ENCODE measurements at places on chromosomes 16 and 17.

- DNase-seq, result no peak
Observed at GRCh38 chr16:53404959-53405358, 29.3 kb upstream of the RBL2 start.

GRCh38 chr16:79066561-79066960 is 534.0 kb downstream of the MAF start:
- no peak for DNase-seq

- no peak for DNase-seq
Observed at GRCh38 chr17:74342224-74342623, 16.2 kb downstream of the KIF19 start.

GRCh38 chr17:83124871-83125514 is 45.6 kb downstream of the METRNL start:
- peak; percentile 73 for DNase-seq

DNA sequence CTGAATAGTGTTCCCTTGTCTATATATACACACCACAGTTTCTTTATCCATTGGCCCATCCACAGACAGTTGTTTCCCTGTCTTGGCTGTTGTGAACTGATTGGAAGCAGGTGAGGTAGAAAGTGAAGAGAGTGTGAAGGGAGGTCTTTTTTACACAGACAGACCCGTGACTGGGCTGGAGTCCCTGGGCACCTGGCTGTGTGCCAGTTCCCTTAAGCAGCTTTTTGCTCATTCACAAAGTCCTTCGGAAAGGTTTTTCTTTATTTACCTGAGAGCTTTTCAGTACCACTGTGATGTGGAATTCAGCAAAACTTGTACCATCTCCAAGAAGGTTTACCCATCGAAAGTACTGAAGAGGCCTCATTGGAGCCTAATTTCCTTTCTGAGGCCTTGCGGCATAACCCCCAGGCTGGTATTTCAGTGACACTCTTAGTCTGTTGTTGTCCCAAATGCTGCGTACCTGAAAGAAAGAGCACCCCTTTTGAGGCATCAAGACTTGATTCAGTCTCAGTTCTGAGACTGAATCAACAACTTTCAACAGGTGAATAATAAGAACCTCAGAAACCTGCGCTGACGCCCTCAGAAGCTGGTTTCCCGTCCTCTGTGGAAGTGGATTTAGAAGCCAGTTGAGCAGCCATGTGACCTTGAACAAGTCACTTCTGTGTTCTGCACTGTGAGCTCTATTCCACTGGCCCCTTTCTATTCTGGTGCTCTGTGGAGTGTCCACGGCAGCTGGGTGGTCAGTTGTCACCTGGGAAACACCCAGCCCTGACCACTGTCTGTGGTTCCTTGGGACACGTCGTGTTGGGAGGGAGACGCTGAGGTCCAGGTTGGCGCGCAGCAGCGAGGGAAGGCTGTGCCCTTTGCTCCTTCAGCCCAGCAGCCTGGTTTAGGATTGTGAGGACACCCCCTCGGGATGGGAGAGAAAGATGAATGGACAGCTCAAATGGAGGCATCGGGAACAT is 53.9 kb upstream of the CRISPLD2 start:
- DNase-seq, result no peak

- DNase-seq, result no peak
Observed at GRCh38 chr17:28545787-28546415, 6.5 kb downstream of the UNC119 start.

- DNase-seq, result no peak
Observed at GRCh38 chr17:6449307-6449706, 5.1 kb downstream of the PIMREG start.

GRCh38 chr17:4498461-4499397 is at the start of gene SPNS2:
Gene SPNS2 (plus strand): TSS chr17:4498881. CDS start chr17:4499048, 167 bp downstream.
- DNase-seq, result peak; percentile 55

DNA sequence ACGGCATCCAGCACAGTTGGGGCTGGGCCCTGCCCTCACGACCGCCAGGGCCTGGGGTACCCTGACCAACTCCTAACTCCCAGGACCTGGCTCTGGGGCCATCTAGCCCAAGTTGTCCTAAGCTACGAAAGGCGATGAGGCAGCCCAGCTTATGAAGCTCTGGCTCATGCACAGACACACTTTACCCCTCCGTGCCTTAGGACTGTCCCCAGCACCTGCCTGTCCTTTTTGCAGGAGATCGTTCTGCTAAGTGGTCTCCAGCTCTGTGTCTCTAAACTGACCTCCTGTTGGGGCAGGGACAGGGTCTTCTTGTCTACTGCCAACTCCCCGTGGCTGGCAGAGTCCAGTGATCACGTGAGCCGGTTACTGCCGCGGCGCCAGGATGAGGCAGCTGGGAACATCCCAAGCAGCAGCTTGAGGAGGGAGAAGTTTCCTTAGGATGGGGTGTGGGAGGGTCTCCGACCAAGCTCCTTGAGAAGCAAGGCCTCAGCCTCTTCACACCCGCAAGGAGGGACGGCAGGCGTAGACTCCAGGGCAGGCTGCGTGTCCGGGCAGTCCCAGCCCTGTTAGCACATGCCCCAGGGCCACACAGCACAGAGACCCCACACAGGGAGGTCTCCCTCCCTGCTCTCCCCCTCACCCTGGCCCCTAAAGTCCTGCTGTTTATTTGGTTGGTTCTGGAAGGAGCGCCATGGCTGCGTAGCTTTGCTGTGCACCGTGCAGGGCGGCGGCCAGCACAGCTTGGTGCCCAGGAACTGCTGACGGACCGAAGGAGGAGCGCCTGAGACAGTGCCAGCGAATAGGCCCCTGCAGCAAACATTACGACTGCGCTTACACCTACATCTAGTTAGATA is 16.4 kb upstream of the METRNL start:
- no peak for DNase-seq

DNA sequence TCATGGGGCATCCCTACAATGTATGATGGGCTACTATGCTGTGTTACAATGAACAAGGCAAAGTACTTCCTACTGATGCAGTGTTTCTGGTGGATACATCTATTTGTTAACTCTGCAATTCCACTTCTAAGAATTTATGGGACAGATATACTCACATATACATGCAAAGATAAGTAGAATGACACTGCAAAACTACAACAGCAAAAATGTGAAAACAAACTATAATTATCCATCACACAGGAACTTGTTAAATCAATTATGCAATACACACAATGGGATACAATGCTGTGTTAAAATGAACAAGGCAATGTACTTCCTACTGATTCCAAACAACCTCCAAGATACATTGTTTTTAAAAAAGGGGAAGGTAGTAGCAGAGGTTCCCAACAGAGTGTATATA is 3.2 kb downstream of the DDX52 start:
- peak; percentile 5 for DNase-seq

GRCh38 chr16:2835638-2836493 is 5.8 kb downstream of the ZG16B start:
- DNase-seq, result peak; percentile 43

DNA sequence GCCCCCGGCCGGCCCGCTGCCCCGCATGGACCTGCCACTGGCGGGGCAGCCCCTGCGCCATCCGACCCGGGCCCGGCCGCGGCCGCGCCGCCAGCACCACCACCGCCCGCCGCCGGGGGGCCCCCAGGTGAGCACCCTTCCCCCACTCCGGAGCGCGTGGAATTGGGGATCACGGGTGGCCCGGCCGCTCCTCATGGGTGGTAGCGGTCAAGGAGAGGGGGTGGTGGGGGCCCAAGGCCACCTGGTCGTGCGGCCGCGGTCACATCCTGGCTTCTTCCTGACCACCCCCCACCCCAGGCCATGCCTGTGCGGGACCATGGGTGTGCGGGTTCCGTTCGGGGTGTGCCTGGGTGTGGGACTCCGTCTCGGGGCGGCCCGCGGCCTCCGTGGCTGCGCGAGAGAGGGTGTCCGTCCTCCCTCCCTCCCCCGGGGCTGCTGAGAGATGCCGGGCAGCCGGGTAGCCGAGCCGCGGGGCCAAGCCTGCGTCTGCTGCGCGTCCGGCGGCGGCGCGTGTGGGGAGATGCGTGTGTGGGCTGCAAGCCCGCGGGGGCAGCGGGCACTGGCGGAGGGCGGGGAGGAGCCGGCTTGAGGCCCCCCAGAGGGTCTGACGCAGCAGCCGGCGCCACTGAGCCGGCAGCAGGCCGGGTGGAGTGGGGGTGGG is 6.8 kb downstream of the ACD start:
- no peak for DNase-seq

- peak; percentile 87 for DNase-seq
Observed at GRCh38 chr17:27216836-27217235, 77.1 kb upstream of the WSB1 start.

DNA sequence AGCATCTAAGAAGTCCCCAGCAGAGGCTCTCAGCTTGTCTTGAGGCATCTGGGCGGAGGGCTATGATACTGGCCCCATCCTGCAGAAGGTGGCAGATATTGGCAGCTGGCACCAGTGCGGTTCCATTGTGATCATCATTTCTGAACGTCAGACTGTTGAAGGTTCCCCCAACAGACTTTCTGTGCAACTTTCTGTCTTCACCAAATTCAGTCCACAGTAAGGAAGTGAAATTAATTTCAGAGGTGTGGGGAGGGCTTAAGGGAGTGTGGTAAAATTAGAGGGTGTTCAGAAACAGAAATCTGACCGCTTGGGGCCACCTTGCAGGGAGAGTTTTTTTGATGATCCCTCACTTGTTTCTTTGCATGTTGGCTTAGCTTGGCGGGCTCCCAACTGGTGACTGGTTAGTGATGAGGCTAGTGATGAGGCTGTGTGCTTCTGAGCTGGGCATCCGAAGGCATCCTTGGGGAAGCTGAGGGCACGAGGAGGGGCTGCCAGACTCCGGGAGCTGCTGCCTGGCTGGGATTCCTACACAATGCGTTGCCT is at the start of gene CIITA:
CIITA (plus strand) TSS at position 404 of the 543 bp plus-strand sequence; CDS start at position 533, 129 bp downstream.
- peak; percentile 99 for DNase-seq

GRCh38 chr16:65480281-65481091 is 358.6 kb upstream of the CDH11 start:
- no peak for DNase-seq

GRCh38 chr17:33602981-33603380 is 309.9 kb upstream of the ASIC2 start:
- no peak for DNase-seq

- DNase-seq, result peak; percentile 83
Observed at GRCh38 chr16:57537581-57538234, 1.3 kb upstream of the CCDC102A start.

- DNase-seq, result peak; percentile 14
Observed at GRCh38 chr16:23843143-23843542, 7.4 kb downstream of the PRKCB start.

GRCh38 chr16:87860553-87861299 is 8.6 kb downstream of the SLC7A5 start:
- DNase-seq, result peak; percentile 43

DNA sequence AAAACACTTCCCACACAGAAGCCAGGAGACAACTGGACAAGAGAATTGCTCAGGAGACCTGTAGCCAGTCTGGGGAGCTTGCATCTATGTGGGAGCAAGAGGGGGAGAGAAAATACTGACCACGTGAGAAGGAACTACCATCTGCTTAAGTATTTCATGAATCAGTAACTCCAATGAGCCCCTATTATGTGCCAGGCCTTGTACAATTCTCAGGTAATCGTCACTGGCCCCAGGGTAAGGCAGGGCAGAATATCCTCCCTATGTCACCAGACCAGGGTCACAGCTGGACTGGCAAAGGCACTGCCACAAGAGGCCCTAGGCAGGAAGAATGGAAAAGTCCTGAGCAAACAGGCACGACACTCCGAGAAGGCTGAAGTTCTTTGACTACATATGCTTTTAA is 25.9 kb downstream of the USP7 start:
- no peak for DNase-seq

GRCh38 chr16:30949650-30950515 is 1.0 kb downstream of the ORAI3 start:
- DNase-seq, result peak; percentile 92

DNA sequence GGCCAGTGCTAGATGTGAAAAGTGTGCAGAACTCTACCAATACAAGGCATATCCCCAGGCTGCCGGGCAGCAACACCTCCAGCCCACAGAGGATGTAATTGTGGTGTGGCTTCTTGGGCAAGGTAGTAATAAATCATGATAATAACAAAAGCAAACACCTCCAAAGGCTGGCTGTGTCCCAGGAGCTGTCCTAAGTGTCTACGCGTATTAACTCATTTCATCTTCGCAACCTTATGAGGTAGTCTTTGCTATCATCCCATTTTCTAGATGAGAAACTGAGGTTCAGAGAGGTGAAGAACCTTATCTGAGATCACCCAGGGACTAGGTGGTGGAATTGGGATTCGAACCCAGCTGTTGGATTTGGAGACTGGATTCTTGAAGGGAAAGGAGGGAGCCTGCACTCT is 5.3 kb downstream of the PDK2 start:
- no peak for DNase-seq

DNA sequence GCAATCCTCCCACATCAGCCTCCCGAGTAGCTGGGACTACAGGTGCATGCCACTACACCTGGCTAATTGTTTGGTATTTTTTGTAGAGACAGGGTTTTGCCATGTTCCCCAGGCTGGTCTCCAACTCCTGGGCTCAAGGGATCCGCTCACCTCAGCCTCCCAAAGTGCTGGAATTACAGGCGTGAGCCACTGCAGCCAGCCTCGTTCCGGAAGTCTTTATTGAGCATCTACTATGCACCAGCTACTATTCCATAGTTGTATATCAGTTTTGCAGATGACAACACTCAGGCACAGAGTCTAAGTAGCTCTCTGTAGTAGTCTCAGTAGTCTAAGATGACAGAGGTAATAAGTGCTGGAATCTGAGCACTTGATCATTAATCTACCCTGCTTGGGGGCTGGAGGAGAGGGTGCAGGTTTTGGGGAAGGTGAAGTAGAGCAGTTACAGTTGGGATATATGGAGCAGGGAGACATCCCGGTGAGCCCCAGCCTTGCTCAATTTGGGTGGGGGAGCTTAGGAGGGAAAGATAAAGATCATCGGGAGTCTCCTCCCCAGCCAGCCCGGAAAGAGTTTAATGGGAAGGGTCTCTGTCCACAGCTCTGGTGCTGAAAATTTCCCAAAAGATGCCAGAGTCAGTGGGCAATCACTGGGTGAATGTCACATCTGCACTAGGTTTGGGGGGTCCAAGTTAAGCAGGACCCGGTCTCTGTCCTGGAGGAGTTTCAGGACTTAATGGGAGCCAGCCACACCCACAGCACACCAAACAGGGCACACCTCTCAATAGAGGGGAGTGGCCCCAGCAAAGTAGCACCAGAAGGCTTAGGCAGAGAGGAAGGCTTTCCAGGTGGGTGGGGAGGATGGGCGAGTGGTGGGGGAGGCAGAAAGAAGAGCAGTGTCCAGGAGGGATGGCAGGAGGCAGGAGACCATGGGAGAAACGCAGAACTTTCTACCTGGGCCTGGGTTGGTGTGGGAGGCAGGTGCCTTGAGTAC is 1.7 kb downstream of the OTOP3 start:
- DNase-seq, result no peak

GRCh38 chr16:71645450-71645849 is 19.5 kb downstream of the MARVELD3 start:
- DNase-seq, result peak; percentile 43

- DNase-seq, result no peak
Observed at GRCh38 chr17:2347805-2348685, 10.7 kb downstream of the SGSM2 start.

GRCh38 chr17:32516450-32516849 is 29.7 kb downstream of the CDK5R1 start:
- no peak for DNase-seq
